ENCODE measurements at places on chromosomes 11 and 22.

DNA sequence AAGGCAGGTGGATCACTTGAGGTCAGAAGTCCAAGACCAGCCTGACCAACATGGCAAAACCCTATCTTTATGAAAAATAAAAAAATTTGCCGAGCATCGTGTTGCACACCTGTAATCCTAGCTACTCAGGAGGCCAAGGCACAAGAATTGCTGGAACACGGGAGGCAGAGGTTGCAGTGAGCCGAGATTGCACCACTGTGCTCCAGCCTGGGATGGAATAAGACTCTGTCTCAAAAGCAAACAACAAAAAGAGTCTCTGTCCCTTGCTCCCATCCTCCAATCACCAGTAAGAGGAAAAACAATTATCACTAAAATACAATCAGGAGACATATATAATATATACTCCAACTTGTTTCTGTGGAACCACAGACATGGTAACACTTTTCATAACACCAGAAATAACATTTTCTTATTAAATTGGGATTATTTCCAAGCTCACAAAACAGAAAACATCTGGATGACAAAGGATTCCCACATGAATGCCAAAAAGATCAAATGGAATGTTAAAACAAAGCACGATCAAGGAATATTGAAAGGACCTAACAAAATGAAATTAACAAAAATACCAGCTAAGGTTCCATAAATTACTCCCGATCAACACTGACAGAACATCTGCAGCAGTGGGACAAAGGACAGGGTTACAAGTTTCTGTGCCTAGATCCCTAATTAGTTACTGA, 15.2 kb downstream of the FCHSD2 start:
- no peak for DNase-seq

- no peak for DNase-seq
Measured at GRCh38 chr22:28052825-28053269, 133.8 kb upstream of the PITPNB start.

DNA sequence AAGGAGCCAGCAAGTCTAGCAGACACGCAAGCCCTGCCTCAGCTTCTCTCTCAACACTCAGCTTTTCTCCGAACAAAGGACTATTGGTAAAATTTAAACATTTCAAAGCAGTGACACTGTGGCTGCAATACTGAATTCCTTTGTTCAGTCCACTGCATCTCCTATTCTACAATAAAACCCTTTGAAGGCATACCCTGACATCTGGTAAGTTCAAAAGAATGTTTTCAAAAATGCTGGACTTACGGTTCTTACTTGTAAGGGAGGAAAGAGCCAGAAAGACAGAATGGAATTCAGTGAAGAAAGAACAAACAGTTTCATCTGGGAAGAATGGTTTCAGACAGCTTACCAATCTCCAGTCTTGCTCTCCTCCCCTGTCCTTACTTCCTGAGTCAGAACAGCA, 12.7 kb upstream of the OR8K1 start:
- no peak for DNase-seq

GRCh38 chr11:25435197-25435596, 896.7 kb upstream of the ANO3 start:
- no peak for DNase-seq

All from NCI-H2107 (cell line).